ENCODE measurements at places on chromosomes 4 and X.

- DNase-seq, result no peak
Measured at GRCh38 chrX:118862091-118862490, 38.5 kb downstream of the ZCCHC12 start.

DNA sequence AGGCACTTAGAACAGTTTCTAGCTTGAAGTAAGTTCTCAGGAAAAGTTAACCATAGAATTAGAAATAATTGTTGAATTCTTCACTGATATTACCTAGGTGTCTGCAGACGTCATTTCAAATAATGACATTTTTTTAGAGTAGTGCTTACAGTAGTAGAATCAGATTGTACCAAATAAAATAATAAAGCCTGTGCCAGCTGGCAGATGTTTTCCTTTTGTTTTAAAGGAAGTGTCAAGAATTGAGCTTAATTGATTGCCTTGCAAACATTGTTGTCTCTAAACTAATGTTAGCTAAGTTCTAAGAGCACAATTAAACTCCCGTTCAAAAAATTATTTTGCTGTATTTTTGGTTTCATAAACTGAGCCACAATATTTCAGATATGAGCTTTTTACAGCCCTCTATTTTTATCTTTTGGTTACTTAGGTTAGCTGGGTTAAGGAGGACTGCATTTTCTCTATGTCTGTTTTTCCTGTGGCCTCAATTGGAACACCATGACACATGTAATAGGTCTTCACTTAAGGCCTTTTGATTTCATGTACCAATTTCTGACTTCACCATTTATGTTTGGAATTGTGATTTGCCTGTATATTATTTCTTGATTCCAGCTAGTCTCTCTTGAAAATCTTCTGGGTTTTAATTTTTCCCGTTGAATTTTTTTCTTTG, 64.2 kb downstream of the DCUN1D4 start:
- DNase-seq, result no peak

GRCh38 chr4:130814896-130815295, 1718.9 kb downstream of the C4orf33 start:
- DNase-seq, result no peak

DNA sequence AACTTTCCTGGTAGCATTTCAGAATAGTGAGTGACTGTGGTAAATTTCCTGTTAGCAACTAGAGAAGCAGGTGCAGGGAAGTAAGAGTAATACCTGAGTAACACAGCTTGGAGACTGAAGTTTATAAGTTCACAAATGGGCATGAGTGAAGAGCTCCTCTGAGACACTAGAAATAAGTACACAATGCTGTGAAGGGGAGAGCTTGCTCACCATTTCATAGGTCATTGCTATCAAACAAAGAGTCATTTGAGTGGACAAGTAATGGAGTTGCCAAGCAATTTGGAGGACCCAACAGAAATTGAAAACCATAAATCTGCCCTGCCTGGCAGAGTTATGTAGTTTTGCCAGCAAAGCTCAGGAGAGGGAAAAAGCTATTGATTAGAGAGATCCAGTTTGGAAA, 523.6 kb downstream of the TRAM1L1 start:
- no peak for DNase-seq

DNA sequence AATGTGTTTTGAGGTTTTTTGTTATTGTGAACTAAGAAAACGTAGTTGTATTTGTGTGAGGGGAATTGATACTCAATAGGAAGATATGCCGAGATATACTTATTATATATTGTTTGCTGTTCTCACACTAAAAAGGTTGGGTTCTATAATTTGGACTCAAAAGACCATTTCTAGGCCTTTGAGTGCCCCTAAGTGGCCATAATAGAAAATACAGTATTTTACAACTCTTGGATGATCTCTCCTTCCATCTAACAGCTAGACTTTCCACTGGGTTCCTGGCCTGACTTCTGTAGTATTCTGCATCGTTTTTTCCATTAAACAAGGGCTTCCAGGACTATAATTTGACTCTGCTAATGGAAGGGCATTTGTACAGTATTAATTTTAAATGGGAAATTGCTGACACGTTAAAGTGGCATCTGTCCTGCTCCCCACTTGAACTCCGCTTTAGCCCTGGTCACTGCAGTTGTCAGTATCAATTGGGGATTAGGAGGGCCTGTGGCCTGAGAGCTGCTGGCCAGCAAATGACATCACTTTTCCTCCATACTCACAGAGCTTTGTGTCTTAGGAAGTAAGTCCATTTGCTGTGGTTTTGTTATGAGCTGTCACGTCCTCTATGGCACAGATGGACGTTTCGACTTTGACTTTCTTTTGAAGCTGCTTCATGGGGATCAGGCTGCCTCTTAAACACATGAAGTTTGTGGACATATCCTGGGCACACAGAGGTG, 176.9 kb downstream of the SLIT2 start:
- no peak for DNase-seq
